Spleen (tissue), 13 donors: ENCODE measurements at places on chromosomes 4 and X.

GRCh38 chr4:184734758-184735157, 862 bp upstream of the CENPU start:
- DNase-seq: no peak

DNA sequence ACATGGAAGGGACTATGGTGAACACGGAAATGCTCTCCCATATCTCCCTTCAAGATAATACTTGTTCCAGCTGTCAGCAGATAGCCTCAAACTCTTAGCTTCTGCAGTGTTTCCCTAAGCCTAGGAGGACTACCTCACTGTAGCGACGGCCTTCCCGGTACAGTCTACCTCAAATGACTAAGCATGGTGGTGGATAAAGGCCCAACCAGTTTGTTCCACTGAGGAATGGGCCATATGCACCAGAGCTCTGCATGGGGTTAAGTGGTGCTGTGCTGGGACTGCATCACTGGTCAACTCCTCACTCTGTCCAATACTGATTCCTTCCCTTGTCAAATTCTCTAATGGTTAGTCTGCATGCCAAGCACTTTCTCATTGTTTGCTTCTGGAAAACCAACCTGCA, 119.6 kb upstream of the GNPDA2 start:
- no peak for DNase-seq

DNA sequence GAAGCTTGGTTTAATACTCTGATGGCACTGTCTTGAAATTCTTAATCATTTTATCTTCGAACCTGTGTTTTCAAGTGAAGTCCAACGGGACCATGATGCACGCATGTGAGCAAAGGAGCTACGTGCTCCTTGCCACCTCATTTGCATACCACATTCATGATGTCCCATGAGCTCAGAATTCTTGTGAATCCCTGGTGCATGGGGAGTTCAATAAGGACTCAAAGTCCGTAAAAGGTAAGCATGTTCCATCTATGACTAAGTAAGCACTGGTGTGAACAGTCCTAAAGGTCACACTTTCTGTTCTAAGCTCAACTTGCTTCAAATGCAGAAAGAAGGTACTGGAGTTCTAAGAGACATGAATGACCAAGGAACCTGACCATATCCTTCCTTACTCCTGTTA, 13.1 kb upstream of the GPM6B start:
- no peak for DNase-seq

- DNase-seq: no peak
Measured at GRCh38 chrX:27565992-27566391, 24.2 kb upstream of the DCAF8L2 start.

DNA sequence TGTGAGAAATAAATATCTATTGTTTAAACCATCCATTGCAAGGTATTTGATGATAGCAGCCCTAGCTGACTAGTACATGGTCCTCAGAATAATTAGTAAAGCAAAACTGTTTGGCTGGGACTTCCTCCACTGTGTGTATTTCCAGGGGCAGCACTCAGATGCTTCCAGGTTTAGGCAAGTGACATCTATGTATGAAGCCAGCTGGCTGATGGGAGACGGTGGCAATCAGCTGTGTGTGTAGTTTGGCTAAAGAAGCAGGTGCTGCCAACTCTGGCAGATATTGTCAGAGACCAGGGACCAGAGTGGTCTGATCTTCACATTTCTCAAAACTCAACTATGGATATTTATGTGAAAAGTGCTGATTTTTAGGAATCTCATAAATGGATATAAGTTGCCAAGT, 19.1 kb downstream of the HS3ST1 start:
- no peak for DNase-seq

GRCh38 chr4:136811496-136812077, 720.7 kb downstream of the PCDH18 start:
- DNase-seq: no peak

GRCh38 chr4:136754810-136755530, 777.3 kb downstream of the PCDH18 start:
- no peak for DNase-seq

- no peak for DNase-seq
Measured at GRCh38 chr4:129971419-129971818, 875.5 kb downstream of the C4orf33 start.

DNA sequence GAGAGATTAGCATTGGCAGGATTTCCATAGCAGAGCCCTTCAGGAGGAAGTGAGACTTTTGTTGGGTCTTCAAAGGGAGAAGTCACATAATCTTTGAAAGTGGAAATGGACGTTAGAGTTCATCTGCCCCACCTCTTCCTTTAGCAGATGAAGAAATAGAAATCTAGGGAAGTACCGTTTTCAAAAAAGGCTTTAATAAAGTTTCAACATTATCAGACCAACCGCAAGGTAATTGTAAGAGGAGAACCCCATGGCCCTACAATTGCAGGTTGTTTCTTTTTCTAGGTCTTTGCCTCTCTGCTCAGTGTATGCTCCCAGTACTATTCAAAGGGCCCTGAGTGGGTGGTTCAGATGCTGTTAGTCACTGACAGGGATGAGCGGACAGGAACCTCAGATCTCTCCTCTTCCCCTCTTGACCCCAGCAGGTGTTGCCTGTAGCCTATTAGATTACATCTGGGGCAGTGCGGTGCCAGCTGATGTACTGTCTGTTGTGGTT, 48.6 kb upstream of the AP1S2 start:
- no peak for DNase-seq

GRCh38 chr4:102324730-102325129, 20.6 kb downstream of the SLC39A8 start:
- no peak for DNase-seq

- DNase-seq: no peak
Measured at GRCh38 chr4:22237846-22238494, 277.9 kb downstream of the ADGRA3 start.

- DNase-seq: no peak
Measured at GRCh38 chr4:182510836-182511235, 267.6 kb downstream of the TENM3 start.

GRCh38 chr4:86160426-86160825, 199.4 kb downstream of the MAPK10 start:
- no peak for DNase-seq

DNA sequence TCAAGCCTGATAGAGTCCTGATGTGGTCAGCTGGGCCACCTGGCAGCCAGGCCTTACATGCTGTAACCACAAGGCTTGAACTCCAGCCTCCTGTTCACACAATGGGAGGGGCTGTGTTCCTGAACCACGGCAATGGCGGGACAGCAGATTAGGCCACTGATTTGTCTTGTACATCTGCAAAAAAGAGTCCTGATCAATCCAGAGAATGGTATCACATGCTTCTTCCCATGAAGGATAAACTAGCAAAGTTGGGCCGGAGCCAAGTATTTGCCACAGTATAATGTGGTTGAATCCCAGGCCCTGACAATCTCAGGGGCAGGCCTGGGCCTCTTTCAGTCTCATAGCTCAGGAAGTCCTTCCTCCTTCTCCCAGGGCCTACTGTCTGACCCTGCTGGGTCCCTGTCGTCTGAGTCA, 2182.5 kb upstream of the AGA start:
- DNase-seq: no peak

- no peak for DNase-seq
Measured at GRCh38 chr4:53497487-53498244, 93.6 kb downstream of the LNX1 start.

DNA sequence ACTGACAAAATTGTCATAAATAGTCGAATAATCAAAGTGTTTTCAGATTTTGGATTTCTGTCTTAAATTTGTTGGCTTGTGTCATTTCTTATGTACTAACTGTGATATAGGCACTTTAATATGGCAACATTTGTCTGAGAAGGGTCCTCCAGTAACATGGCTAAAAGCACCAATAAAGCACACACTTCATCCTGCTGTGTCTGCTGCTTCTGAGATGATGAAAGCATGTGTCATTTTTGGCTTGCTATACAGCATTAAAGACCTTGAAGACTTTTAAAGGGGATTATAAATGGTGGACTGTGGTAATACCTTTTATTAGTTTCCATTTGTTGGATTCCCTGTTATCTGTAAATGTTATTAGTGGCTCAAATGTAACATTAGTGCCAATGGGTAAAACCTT, 551.8 kb upstream of the GRID2 start:
- no peak for DNase-seq

- no peak for DNase-seq
Measured at GRCh38 chr4:3241898-3242524, 6.9 kb upstream of the MSANTD1 start.

DNA sequence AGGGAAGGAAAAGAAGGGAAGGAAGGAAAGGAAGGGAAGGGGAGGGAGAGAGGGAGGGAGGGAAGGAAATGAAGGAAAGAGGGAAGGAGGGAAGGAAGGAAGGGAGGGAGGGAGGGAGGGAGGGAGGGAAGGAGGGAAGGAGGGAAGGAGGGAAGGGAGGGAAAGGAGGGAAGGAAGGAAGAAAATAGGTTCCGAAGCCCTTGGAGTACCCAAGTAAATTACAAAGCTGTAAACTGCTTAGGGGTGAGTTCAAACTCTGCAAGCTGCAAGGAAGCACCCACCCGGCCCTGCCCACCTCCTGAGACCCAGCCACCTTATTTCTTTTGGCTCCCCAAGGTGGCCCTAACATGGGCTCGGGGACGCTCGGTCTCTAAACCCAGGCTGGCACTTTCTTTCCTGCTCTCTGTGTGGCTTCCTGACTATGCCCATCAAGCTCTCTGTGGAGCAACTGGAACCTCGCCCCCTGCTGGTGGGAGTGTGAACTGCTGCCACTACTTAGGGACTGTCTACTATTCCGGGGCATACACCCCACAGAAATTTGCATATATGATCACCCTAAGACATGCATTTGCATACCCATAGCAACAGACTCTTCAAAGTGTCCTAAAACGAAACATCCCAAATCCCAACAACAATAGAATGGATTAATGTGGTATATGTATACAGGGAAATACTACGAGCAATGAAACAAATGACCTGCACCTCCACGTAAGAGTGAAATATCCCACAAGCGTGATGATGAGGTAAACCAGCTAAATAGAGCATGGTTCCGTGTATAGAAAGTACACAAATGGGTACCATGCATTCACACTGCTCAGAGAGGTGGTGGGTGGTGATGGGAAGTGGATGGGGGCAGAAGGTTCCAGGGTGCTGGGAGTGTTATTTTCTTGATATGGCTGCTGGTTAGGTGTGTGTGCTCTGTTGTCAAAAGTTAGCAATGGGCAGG, 151.7 kb upstream of the TBL1X start:
- DNase-seq: peak; percentile 92

GRCh38 chr4:154854362-154854761, 73.3 kb downstream of the RBM46 start:
- no peak for DNase-seq

DNA sequence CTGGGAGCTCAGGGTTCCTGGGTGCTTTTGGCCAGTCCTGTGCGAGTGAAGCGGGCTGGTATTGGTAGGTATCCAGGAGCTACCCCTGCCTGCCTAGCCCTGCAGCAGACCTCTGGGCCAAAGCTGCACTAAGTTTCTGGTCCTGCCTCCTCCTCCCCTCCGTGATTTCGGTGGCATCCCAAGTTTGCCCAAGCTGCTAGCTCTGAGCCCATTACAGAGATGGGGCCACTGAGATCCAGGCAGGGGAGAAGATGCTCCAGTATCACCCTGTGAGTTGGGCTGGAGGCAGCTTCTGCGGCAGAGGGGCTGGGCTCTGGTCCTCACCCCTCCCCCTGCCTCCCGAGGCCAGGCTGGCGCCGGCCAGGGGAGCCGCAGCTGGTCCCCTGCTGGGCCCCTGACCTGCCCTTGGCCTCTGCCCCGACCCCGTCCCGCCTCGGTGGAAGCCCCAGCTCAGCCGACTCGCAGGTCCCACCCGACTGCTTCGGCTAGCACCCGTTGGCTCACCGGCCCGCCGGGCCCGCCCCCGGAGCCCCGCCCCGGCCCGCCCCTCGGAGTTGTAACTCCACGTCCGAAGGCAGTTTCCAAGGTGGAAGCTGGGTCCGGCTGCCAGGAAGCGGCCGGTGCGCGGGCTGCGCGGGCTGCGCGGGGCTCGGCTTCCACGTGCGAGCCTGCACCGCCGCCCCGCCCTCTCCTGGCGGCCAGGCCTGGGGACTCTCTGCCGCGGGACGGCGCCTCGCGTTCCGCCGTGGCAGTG, at the start of gene DUSP9:
Gene DUSP9, plus strand, starts transcription at position 584 of the 754 bp plus-strand sequence. CDS start 751 bp downstream, outside the sequence.
- DNase-seq: peak; percentile 76

DNA sequence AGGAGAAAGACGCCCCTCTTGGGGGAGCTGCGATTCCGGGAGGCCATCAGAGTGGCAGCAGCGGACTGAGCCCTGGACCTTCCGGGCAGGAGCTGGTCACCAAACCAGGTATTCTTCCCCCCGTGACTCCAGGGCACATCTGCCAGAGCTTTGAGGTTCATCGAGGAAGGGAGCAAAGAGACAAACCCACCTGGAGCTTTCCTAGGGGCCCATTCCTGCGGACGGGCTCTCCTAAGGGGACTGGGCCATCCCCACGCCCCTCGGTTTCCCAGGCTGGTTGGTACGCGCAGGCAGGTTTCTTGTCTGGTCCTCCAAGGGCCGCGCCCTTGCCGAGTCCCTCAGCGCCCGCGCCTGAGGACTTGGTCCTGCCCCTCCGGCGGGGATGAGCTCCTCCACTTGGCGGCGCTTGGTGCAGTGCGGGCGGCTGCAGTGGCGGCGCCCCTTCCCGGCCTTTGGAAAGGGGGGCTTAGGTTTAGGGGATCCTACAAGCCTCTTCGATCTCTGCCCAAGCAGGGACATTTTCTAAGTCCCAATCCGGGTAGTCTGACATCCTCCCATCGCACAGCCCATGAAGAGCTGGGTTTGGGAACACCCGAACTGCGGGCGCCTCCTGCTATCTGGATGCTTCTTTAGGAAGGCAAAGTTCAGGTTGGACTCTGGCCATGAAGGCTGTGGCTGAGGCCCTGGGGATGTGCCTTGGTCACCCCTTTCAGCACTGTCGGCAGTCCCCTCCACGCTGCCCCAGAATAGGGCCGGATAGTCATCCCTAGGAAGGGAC, 538 bp downstream of the STBD1 start:
- DNase-seq: peak; percentile 90

DNA sequence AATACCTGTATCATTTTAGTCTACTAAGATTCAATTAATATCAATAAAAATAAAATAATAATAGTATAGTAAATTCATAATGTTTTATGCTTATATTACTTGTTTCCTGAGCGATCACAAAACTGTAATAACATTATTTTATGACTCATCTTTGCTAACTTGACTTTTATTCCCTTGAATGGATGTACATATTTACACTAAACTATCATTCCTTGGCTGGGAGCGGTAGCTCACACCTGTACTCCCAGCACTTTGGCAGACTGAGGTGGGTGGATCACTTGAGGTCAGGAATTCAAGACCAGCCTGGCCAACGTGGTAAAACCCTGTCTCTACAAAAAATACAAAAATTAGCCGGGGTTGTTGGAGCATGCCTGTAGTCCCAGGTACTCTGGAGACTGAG, 104.0 kb upstream of the SLC34A2 start:
- DNase-seq: no peak

DNA sequence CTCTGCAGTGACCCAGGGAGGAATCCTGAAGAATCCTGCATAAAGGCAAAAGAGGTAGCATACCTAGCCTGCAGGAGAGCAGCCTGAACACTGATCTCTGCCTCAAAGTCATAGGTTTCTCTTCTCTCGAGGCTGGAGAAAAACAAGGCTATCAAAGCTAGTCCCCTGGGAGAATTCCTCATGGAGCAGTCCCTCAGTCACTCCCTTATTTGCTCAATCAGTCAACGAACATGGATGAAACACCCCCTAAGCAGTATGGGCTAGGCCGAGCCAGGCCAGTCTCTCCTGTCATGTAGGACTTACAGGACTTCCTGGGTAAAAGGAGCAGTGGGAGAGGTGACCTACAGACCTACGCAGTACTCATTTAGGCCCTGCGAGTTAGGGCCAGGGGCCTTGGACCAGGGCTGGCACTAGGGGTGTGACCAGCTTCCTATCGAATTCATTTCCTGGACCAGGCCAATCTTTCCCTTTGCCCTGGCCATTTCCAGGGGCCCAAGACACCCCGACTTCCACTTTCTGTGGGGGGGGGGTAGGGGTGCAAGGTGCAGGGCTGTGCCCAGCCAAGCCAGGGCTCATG, 164.1 kb downstream of the EFNB1 start:
- no peak for DNase-seq

- DNase-seq: no peak
Measured at GRCh38 chrX:13994104-13994503, 35.6 kb downstream of the GEMIN8 start.
